ENCODE measurements at places on chromosomes 3 and 15.

DNA sequence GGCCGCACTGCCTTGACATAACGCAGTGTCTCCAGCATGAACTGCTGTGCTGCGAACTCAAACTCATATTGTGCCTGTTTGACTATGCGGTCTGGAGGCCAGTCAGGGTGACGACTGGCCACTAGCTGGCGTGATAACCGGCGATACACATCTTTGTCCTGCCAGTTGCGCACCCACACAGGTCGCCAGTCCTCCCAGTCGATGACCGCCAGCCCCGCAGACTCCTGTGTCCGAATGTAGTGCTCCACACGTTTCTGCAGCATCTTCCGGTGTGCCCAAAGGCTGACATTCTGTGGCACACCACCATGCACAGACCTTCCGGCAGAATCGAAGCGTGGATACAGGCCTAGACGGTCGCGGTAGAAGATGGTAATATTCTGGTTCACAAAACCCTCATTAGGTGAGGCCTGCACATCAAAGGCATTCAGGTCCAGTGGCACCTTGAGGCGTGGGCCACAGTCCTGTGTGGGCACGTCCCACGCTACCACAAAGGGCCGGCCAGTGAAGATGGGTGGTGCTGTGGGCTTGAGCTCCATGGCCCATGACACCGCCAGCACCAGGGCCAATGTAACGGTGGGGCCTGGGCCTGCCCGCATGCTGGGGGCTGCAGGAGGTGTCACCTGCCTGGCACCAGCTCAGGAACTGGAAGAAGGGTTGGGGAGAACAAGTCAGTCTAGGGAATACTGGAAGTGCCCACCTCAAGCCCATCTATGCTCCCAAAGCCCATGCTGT, 2.5 kb downstream of the HYAL2 start:
- DNase-seq, result no peak

DNA sequence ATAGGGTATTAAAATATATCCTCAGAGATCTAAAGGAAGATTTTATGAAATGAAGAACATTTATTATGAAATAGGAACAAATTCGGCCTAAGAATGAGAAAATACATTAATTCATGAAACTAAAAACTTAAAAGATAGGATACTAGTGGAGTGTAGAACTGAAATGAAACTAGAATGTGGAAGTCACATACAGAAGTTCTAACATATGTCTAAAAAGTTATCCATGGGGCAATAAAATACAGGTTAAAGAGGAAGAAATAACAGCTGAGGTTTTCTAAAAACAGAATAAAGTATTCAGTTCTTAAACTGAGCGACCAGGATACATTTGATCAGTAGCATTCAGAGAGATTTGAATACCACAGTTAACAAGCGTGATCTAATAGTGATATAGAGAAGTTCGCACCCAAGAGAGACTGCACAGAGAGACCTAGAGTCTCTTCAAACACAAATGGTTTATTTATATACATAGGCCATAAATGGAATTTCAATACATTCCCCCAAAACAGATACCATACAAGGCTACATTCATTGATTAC, 85.9 kb downstream of the FEZF2 start:
- DNase-seq, result no peak

DNA sequence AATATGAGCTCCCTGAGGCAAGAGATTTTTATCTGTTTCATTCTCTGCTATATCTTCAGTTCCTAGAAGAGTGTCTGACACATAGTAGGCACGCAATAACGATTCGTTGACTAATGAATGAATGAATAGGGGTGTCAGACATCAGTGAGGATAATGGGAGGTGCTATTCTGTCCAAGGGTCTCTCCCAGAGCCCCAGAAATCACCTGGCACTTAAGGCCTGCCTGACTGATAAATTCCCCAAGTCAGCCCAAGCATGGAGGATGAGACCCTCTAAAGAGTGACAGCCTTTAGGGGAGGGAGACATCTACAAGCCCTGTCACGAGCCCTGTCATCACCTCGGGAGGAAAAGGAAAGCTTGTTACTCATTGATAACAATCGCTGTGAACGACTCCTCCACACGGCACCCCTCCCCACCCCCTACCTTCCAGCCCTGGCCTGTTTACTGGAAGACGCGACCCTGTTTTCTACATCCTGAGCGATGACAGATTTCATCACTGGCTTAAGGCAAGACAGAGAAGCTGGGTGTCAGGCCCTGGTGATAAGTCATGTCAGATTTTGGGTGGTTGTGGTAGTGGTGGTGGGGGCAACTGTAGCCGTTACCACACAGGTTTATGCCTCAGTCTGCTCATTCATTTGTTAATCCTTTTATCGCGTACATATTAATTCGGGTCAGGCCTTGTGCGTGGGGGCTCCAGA, 23.1 kb downstream of the BHLHE40 start:
- DNase-seq, result no peak

- no peak for DNase-seq
Observed at GRCh38 chr3:155946178-155946577, 75.7 kb downstream of the GMPS start.

- DNase-seq, result no peak
Observed at GRCh38 chr3:21795152-21795837, 44.3 kb upstream of the ZNF385D start.

DNA sequence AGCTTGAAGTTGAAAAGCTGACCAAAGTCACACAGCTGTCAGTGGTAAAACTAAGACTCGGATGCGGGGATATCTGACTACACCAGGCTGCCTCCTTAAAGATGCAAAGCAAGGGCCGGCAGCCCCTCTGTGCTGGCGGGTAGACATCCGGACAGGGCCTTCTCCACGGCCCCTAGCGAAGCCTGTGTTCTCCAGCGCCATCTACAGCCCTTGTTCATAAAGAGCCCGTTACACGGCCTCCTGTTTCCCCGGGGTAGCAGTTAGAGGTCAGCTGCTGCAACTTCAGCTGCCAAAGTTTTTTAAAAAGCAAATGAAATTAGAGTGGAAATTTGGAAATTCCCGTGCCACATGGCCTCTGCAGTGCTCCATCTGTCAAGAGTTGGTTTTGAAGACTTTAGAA, 383.0 kb downstream of the TBL1XR1 start:
- DNase-seq, result no peak

DNA sequence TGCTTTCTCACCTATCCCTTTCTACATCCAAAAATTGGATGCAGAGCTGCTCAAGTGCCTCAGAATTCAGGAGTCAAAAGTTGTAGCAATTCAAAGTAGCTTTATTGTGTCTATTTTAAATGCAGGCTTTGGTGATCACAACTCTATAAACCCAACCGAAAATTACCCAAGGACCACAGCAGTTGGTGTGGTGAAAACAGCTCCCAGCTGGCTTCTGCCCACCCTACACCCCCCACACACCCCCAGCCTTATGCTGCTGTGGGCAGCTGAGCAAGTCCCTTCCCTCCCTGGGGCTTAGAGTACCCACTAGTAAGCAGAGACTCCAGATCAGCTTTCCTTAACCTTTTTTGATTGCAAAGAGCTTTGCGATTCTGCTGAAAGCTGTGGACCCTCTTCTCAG, 5.8 kb upstream of the HES1 start:
- no peak for DNase-seq

- DNase-seq, result no peak
Observed at GRCh38 chr3:14378415-14378814, 24.0 kb upstream of the SLC6A6 start.

GRCh38 chr3:171039674-171040073, 13.2 kb upstream of the SLC2A2 start:
- no peak for DNase-seq

DNA sequence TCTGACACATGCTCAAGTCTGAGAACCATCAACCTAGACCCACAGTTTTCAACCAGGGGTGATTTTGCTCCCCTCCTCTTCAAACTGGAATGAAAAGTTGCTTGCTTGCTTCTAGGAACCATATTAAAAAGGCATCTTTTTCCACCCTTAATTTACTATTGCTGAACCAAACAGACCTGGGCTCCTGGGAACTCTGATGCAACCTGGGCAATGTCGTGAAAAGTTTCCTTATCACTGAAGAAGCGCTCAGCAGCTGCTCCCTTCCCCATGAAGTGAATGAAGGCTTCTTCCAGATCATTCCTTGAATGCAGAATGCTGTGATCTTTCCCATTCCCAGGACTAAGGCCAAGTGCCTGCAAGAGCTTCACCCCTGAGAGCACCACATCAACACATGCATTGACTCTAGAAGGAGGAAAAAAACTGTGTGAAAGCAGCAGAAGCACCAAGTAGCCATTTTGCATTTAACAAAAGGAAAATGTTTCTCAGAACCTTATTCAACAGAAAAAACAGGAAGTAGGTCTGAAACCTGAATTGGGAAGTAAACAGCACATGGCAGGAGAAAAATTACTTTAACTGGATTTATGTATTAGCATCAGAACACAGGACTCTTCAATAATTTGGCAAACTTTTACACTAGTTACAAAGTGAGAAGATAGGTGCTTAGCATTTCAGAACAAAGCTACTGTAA, 8.7 kb downstream of the ADPGK start:
- DNase-seq, result no peak

- DNase-seq, result no peak
Observed at GRCh38 chr3:159417761-159418160, 570.9 kb upstream of the IL12A start.

GRCh38 chr15:76642671-76643070, 262.5 kb downstream of the SCAPER start:
- DNase-seq, result no peak

DNA sequence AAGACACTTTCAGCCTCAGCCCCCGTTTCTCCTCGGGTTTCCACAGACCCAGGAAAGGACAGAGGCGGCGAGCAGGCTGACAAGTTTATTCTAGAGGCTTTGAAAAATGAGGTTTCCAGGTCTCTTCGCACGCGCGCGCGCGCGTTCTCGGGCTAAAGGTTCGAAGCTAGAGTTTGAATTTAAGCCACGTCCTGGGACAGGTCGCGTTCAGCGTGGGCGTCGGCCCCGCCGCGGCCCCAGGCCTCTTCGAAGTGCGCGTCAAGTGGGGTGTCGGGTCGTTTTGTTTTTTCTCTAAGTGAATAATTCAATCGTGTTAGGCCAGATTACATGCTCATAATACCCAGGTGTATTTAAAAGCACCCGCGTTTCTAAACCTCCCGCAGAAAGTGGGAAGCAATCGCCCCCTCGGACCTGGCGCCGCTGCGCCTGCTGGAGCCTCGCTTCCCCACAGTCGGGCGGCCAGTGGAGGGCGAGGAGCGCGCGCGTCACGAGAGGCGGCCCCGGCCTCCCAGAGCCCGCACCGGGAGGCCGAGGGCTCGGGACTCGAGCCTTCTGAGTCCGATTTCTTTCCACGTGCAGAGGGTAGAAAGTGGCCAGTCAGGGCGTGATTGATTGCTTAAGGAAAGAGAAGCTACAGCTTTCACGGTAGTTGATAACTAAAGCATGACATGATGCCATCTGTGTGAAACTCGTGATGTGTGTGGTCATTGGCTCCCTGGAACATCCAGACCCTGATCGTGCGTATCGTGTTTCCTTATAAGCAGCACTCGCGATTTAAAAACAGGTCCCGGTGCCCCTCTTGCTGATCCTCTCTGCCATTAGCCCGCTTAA, 15.8 kb upstream of the SOX2 start:
- no peak for DNase-seq

- no peak for DNase-seq
Observed at GRCh38 chr3:25040748-25041147, 387.3 kb upstream of the RARB start.

GRCh38 chr3:187906416-187906815, 161.1 kb upstream of the BCL6 start:
- DNase-seq, result no peak

DNA sequence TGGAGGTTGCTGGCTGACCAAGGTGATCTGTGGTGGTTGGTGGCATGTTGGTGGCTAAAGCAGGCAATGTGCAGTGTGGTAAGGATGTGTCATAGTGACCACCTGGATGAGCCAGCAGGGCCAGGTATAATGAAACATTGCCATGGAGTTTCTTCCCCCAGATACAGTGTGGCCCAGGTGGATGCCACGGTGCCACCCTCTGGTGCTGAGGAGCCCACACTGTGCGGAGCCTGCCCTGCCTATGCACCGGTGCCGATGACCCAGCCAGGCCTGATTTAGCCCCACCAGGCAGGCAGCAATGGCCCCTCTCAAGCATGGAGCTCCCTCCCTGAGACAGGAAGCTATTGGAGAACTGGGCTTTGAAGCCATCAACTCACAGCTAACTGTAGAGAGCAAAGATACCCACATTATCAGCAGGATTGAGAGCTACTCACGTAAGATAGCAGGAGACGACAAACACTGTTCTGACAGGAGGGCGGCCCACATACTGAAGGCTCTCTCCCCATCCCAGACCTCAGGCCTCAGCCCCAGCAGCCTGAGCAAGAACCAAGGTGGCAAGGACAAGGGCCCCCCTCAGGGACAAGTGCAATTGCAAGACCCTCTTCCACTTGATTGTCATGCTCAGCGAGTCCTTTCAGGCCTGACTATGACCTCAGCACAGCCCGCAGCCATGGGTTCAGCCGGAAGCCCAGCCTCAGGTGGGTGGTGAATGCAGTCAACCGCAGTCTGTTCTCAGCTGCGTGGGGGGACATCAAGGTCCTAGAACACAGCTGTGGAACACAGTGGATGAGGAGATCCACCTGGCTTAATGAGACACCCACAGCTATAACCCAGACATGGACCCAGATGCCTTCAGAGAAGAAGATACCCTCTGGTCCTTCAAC, 82.8 kb upstream of the CDV3 start:
- no peak for DNase-seq

- no peak for DNase-seq
Observed at GRCh38 chr3:196661400-196661799, 21.9 kb downstream of the NRROS start.

DNA sequence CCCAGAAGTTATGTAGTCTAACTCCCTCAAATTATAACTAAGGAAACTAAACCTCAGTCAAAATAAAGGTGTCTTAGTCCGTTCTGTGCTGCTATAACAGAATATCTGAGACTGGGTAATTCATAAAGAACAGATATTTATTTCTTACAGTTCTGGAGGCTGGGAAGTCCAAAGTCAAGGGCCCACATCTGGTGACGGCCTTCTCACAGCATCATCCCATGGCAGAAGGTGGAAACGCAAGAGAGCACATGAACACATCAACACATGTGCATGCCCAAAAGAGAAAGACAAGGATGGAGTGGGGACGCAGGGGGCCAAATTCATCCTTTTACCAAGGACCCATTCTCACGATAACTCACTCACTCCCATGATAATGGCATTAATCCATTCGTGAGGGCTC, 73.1 kb downstream of the PCOLCE2 start:
- no peak for DNase-seq

DNA sequence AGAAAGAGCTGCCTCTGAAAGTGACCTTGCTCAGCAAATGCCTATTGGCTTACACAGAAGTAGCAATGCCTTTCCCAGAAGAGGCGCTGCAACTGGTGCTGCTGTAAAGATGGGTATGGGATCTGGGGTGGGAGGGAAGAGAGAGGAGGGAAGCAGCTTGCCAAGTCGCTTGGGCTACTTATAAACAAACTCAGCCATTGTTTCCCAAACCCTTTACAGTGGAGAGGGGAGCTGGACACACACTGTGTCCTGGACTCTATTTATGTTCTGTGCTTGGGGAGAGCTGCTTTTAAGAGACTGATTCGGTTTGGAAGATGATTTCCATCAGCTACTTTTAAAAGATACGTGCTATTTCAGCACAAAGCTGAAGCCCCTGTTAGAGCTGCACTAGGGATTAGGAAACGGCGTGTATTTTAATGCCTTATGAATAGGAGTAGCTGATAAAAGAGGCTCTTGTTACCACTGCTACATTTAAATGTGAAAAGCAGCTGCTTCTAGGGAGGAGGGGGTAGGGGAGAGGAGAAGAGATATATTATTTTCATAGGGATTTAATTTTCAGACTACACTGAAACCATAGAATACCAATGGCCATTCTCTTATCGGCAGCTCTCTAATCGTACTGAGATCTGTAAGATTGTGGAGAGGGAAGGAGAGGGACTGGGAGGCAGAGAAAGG, 440.6 kb downstream of the MCTP2 start:
- DNase-seq, result no peak

- DNase-seq, result no peak
Observed at GRCh38 chr3:159253860-159254259, 452.0 kb downstream of the MFSD1 start.

All from GOT3 (cell line).